ENCODE measurements at places on chromosomes 7 and 10.
A peak's percentile ranks its signal among the peaks of the same experiment; 100 is the strongest.

- DNase-seq: no peak
These were observed 100.0 kb upstream of the PRR15 start for GRCh38 chr7:29463504-29464158.

- DNase-seq: no peak
These were observed 222.1 kb upstream of the RHOBTB1 start for GRCh38 chr10:61166065-61166464.

- DNase-seq: no peak
These were observed 18.7 kb downstream of the C10orf105 start for GRCh38 chr10:71700731-71701368.

DNA sequence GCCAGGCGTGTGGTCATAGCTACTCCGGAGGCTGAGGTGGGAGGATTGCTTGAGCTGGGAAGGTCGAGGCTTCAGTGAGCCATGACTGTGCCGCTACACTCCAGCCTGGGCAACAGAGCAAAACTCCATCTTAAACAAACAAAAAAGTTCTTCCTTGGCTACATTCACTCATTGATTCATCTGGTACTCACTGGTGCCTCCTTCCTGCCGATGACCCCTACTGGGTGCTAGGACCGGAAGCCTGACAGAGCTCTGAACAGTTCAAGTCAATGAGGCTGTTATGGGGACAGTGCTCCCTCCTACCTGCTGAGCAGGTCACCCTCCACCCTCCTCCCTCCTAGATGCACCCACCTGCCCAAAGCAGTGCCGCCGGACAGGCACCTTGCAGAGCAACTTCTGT lies 4.9 kb downstream of the PCOLCE start:
- DNase-seq: no peak

DNA sequence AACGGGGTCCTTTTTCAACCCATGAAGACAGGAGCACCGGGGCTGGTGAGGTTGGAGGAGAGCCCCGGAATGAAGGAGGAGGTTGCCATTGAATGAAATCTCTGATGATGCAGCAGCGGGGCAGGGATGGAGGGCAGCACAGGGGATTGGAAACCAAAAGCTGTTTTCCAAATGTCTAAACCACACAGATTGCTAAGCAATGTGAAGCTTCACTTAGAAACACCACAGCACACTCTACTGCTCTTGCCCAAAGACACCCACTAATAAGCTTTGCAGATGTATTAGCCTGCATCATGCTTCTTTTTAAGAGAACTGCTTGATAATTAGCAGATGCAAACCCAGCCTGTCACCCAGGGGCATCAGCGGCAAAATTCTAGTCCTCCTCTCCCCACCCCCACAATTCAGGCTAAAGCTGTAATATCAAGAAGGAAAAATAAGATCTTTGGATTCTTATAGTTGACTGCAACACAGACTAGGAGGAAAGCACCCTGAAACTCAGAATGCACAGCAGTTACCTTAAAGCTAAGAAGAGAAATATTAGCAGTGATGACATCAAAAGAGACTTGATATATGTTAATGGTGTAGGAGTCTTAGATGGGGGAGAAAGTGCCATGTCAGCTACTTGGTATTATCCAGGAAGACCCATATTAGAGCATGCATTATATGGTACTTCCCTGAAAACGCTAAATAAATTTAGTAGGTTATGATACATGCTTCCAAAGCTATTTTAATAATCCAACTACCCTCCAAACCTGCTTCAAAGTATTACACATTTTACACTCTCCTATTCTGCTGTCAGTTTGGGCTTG lies 666.7 kb downstream of the KCNMA1 start:
- DNase-seq: no peak

GRCh38 chr7:50821457-50822008 lies 38.8 kb upstream of the GRB10 start:
- no peak for DNase-seq

DNA sequence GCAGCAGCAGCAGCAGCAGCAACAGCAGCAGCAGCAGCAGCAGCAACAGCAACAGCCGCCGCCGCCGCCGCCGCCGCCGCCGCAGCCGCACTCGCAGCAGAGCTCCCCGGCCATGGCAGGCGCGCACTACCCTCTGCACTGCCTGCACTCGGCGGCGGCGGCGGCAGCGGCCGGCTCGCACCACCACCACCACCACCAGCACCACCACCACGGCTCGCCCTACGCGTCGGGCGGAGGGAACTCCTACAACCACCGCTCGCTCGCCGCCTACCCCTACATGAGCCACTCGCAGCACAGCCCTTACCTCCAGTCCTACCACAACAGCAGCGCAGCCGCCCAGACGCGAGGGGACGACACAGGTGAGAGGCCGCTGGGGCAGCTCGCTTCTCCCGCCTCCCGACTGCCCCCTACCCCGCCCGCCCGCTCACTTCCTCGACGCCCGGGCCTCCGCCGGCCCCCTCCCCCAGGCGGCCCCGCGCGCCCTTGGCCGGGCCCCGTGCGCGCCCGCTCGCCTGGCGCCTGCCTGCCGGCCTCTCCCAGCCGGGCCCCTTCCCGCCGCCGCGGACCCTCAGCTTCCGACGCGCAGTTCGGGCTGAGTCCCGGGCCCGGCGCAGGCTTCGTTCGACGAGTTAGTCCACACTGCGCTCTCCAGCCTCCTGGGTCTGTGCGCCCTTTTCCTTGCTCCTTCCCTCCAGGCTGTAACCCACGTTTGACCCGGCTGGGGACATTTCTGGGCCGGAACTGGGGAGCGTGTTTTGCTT lies 882 bp downstream of the DLX6 start:
- no peak for DNase-seq

GRCh38 chr10:75246506-75246905 lies 10.7 kb upstream of the COMTD1 start:
- DNase-seq: no peak

GRCh38 chr7:137940656-137941518 lies 61.0 kb downstream of the CREB3L2 start:
- no peak for DNase-seq

GRCh38 chr10:67771200-67771599 lies 66.8 kb downstream of the DNAJC12 start:
- no peak for DNase-seq

DNA sequence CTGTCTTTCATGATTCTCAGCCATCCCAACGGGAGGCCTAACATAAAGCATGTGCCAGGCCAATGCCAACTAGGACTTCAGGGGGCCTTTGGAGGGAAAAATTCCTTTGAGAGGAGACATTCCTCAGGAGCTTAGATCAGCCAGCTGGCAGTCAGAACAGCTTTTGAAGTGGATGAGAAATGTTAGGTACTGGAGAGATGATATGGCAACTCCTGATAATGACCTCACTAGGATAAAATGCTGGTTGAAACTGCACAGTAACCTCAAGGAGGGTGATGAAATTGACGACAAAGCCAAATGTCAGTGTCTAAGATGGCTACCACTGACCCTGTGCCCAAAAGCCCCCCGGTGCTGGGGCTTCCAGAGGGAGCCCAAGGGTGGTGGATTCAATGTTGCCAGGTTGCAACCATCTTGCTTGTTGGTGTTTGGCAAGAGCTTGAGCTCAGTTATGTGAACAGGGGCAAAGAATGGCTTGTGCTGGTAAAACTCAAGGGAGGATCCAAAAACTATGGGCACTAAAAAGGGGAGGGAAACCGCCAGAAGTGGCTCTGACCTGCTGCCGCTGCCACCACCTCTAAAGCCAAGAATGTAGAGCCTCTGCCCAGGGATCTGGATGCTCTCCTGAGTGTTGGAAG lies 121.2 kb downstream of the UBE2H start:
- no peak for DNase-seq

- no peak for DNase-seq
These were observed 66.3 kb upstream of the EMX2 start for GRCh38 chr10:117476281-117476680.

- no peak for DNase-seq
These were observed 735.9 kb downstream of the KCNMA1 start for GRCh38 chr10:76901701-76902100.

- no peak for DNase-seq
These were observed 478.5 kb downstream of the RPS24 start for GRCh38 chr10:78512205-78512550.

DNA sequence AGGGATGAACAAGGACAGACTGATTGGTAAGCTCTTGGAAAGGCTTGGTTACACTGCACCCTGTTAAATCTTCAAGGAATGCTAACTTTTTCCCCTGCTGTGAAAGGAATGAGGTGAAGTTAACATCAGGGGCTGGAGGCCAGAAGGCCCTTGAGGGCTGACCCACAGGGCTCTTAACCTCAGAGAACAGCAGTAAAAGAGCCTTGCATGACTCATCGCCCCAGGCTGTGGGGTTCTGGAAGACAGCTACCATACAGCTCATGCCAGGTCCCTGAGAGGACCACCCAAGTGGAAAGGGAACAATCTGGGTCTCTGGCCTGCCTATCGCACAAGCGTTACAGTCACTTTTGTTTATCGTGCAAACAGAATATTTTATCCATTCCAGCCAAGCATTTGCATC lies 54.4 kb downstream of the CYP2C9 start:
- DNase-seq: no peak

DNA sequence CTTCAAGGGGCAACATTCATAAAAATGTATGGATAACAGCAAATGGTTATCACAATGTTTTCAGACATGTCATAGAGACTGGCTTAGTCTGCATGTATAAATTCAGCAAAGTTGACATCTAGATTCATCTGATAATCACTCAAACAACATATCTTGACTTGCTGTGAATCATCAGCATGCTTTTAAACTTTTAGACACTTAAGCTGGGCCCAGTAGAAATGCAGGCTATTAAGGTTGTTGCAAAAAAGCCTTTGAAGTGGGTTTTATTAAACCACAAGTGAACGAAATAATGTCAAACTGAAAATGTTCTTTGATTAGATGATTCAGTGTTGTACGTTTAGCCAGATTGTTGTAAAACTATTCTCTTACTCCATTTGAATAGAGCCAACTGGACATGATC lies 759.6 kb downstream of the NXPH1 start:
- DNase-seq: no peak

DNA sequence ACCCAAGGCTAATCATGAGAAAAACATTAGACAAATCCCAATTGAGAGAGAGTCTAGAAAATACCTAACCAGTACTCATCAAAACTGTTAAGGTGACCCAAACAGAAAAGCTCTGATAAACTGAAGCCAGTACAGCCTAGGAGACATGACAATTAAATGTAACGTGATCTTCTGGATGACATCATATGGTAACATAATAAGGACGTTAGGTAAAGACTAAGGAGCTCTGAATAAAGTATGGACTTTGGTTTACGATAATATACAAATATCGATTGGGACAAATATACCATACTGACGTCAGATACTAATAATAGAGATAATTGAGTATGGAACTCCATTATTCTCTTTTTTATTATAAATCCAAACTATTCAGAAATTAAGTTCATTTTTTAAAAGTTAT lies 561.1 kb upstream of the STEAP1 start:
- DNase-seq: no peak

- DNase-seq: no peak
These were observed 104.3 kb downstream of the TYW1 start for GRCh38 chr7:67100956-67101361.

GRCh38 chr10:35503578-35503977 lies 101.6 kb upstream of the GJD4 start:
- peak; percentile 68 for DNase-seq

DNA sequence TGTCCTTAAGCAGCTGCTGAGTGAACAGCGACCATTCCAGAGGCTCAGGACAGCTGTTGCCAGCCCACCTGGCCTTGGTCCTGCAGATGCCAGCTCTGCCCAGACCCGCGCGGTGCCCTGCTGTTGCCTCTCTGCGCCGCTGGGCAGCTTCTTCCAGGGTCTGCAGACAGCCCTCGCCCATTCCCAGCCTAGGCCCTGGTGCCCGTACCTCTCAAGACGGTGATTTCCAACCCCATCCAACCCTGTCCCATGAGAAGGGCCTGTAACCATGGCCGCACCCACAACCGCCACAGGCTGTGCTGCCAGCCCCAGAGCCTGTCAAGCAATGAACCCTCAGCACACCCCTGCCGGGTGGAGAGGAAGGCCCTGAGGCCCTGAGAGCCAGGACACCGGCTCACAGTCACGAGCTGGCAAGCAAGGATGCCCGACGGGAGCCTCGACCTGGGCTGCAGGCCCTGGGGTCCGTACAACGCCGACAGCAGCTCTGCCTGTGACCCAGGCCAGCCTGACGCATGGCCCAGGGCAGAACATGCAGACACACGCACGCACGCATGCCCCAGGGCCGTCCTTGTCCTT lies 231.9 kb downstream of the MAD1L1 start:
- no peak for DNase-seq

DNA sequence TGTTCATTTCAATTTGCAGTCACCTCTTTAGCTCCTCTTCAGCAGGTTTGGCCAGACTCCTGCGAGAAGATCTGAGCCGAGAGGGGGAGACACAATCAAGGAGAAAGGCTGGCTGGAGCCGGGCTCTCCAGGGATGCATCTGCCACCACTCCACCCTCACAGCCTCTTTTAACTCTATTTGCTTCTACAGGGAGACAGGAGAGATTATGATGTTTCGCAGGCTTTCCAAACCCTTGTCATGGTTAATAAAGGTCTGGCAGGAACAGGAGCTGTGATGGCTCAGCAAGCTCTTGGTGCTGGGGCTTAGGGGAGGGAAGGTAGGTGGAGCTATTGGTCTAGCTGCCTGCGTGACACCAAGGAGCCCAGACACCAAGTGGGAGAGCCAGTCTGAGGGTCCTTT lies 448.1 kb upstream of the PODXL start:
- DNase-seq: no peak

DNA sequence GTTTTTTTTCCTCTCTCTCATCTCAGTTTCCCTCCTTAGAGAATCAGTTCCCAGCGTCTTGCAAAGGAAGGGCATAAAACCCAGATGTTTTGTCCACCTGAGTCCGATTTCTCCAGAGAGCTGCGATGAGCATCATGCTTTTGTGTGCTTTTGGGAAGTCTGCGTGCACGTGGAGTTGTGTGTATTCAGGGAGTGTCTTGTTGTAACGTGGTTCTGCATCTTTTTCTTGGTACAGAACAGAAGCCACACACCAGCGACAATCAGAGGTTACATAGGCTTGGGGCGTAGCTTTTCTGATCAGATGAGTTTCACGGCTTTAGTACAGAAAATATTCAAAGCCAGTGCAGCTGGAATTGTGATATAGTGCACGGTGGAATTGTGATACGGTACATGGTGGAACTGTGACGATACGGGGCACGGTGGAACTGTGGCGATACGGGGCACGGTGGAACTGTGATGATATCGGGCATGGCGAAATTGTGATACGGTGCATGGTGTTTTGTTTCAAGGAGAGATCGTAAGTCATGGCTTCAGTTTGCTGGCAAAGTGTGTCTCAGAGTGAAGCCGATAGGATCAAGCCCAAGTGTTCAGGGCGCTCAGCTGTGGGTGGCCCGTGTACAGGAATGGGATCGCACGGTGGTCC lies 32.8 kb downstream of the FOXK1 start:
- DNase-seq: no peak

DNA sequence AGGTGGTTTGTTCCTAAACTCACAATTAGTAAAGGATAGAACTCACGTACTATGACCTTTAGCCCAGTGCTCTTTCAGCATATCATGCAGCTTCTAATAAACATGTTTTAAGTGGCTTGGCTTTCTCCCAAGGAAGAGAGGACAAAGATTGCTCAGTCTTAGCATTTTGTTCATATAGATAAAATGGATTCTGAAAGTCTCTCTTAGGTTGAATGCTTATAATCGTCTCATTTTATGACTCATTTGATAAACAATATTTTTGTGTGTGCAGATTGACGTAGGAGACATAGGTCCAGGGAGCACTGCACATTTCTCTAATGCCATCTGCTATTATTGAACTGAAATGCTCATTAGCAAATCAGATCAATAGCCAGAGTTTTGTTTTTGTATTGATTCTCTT lies 44.8 kb downstream of the GNAT3 start:
- DNase-seq: peak; percentile 34

- DNase-seq: no peak
These were observed 334.6 kb downstream of the CRPPA start for GRCh38 chr7:16086743-16087142.

- no peak for DNase-seq
These were observed 191.1 kb upstream of the BMPER start for GRCh38 chr7:33714208-33714607.
